ENCODE measurements at places on chromosomes 7 and 10. TPM values are rescaled to one million over a fixed set of nuclear protein-coding genes. Genes with fewer than 3 reads are reported as not detected.

Gene SLC18A2
- 6.3 TPM for total RNA-seq

Gene FKBP6
- 0.47 TPM for total RNA-seq

Gene BTBD16
- total RNA-seq = not detected

Gene UPK3B
- total RNA-seq = 1.7 TPM

Gene ZNF804B
- total RNA-seq = 0.08 TPM

Gene FOXK1
- 32.6 TPM for total RNA-seq

Gene NKX6-2
- total RNA-seq = not detected

Gene AOAH
- 0.83 TPM for total RNA-seq

Gene ZEB1
- total RNA-seq = 48.4 TPM

Gene AOC1
- not detected for total RNA-seq

Gene IRF5
- total RNA-seq = 2.2 TPM

Gene CPN1
- total RNA-seq = not detected

Gene PGAM2
- total RNA-seq = 1.9 TPM
